Ovary (tissue), 10 donors: ENCODE measurements at places on chromosomes 6 and 20. TPM values are rescaled to one million over a fixed set of nuclear protein-coding genes. Genes with fewer than 3 reads are reported as not detected.
A peak's percentile ranks its signal among the peaks of the same experiment; 100 is the strongest.

DNA sequence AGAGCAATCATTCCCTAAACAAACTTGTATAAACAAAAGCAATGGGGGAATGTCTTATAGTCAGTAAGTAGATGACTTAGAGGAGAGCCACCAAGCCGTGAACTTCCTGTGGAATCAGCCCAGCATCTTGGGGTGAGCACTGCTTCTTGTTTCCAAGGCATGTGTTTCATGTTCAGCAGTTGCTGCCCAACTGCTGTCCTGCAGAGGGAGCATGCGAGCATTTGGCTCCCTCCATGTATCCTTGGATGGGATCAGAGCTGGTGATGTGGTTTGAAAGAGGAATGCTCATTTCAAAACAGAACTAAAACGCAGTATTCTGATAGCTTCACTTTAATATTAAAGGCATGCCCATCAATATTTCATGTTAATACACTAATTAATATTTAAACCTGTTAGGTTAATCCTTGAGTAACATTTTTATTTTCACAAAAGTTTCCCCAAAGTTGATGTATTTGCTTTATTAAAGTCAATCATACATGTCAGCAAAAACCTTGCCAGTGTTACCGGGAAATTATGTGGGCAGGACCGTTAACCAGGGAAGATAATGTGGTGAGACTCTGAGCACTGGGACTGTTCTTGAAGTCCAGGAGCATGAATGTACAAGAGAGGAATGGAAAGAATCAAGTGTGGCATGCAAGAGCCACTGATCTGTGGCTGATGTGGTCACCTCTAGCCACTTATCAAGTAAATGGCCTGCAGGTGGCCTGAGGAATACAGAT lies 172.1 kb upstream of the GGTLC1 start:
- H3K27ac ChIP-seq, result no peak overlapping the region
- no peaks in the 10 kb centered on the region for H3K36me3 ChIP-seq
- no peaks in the 10 kb centered on the region for H3K4me1 ChIP-seq
- no peak for DNase-seq
- H3K4me3 ChIP-seq, result no peak overlapping the region

- H3K4me3 ChIP-seq, result no peak overlapping the region
- DNase-seq, result no peak
- H3K4me1 ChIP-seq, result no peaks in the 10 kb centered on the region
- H3K27ac ChIP-seq, result no peak overlapping the region
- no peaks in the 10 kb centered on the region for H3K27me3 ChIP-seq
These were observed 40.2 kb upstream of the SAMHD1 start for GRCh38 chr20:36991703-36992102.

- no peak for DNase-seq
- no peak overlapping the region for H3K4me3 ChIP-seq
- no peak overlapping the region for H3K27ac ChIP-seq
- no peaks in the 10 kb centered on the region for H3K36me3 ChIP-seq
These were observed 2.9 kb upstream of the TDRD6 start for GRCh38 chr6:46684771-46685170.

DNA sequence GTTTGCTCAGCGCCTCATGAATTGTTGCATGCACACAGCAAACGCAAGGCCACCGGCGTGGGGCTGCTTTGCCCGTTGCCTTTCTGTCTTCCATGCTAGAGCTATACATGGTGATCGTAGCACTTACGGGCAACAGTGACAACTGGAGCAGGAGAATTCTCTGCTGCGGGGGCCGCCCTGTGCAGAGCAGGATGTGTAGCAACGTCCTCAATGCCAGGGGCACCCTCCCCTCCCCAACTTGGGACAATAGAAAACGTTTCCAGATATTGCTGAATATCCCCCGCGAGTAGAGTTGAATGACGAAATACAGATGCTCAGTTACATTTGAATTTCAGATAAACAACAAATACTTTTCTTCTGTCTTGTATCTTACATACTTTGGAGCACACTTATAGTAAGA lies 198.7 kb downstream of the TFAP2C start:
- DNase-seq, result no peak
- no peaks in the 10 kb centered on the region for H3K4me1 ChIP-seq
- no peaks in the 10 kb centered on the region for H3K36me3 ChIP-seq
- H3K27ac ChIP-seq, result no peak overlapping the region

GRCh38 chr6:111747829-111748228 lies 125.4 kb downstream of the FYN start:
- H3K27ac ChIP-seq, result no peak overlapping the region
- DNase-seq, result no peak
- peaks cover 8% of the 10 kb centered on the region for H3K4me1 ChIP-seq
- no peaks in the 10 kb centered on the region for H3K27me3 ChIP-seq
- H3K4me3 ChIP-seq, result no peak overlapping the region

DNA sequence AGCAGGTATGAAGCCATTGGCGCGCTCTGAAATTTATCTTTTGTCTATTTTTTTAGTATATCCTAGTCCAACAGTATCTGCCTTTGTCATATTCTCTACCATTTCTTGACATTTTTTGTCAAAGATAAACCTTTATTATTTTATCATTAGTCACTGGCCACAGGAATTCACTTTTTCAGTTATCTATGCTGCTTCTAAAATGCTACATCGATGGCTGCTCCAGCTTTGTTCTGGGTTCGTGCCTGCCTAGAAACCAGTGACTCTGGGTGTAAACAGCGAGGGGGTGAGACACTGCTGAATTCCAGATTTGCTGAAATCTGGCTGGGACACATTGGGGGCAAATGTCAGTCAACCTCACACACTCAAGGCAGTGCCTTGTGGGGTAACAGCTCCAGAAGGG lies 193.4 kb downstream of the CDC5L start:
- no peaks in the 10 kb centered on the region for H3K4me1 ChIP-seq
- no peak overlapping the region for H3K4me3 ChIP-seq
- DNase-seq, result no peak
- H3K27me3 ChIP-seq, result no peaks in the 10 kb centered on the region
- H3K27ac ChIP-seq, result no peak overlapping the region

DNA sequence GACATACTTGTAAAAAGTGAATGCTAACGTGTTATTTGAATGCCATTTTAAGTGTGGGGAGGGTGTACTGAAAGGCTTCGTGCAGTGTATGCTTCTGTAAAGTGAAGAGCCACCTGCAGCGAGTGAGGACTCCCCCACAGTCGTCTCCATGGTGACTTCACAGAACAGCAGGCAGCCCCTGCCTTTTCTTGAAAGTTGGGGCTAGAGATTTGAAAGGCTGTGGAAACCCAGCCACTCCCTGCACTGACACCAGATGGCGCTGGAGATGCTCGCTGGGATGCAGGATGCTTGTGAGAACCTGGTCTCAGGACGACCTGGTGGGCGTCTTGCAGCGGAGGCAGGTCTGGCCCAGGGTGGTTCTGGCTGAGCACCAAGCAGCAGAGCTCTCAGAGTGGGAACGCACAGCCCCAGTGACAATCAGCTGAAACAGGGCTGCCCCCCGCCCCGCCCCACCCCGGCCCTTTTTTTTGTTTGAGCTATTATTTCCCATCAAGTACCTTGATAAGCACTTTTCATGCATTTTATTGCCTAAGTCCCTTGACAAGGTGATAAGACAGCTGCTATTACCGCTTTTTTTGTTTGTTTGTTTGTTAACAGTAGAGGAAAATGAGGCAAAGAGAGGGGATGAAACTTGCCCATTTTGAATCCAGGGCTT lies 150.3 kb downstream of the SYCP2 start:
- no peaks in the 10 kb centered on the region for H3K4me1 ChIP-seq
- no peak overlapping the region for H3K27ac ChIP-seq
- DNase-seq, result peak; percentile 53
- H3K4me3 ChIP-seq, result no peak overlapping the region
- no peaks in the 10 kb centered on the region for H3K27me3 ChIP-seq
- no peaks in the 10 kb centered on the region for H3K36me3 ChIP-seq

- H3K27ac ChIP-seq, result no peak overlapping the region
- no peak overlapping the region for H3K4me3 ChIP-seq
- H3K27me3 ChIP-seq, result no peaks in the 10 kb centered on the region
- H3K36me3 ChIP-seq, result no peaks in the 10 kb centered on the region
- peaks cover 5% of the 10 kb centered on the region for H3K4me1 ChIP-seq
- DNase-seq, result no peak
These were observed 41.0 kb downstream of the SOX4 start for GRCh38 chr6:21634582-21634981.

- H3K36me3 ChIP-seq, result no peaks in the 10 kb centered on the region
- H3K4me3 ChIP-seq, result no peak overlapping the region
- no peak for DNase-seq
- H3K27me3 ChIP-seq, result no peaks in the 10 kb centered on the region
- H3K27ac ChIP-seq, result no peak overlapping the region
These were observed 19.7 kb downstream of the ETV7 start for GRCh38 chr6:36367743-36368142.

DNA sequence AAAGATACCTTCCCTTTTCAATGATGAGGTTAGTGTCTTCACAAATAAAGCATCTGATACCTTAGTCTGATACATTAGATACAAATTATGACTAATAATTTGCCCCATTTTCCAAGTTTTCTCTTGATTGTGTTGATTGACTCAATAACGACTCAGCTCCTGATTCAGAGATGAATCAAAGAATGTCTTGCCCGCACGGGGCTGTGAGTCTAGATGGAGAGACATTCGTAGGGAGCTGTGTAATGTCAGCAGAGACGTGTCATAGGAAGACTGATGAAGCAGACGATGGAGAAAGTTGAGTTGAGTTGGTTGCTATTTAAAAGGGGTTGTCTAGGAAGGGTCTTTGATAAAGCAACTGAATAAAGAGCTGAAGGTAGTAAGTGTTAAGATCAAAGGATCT lies 78.2 kb downstream of the TSHZ2 start:
- H3K27me3 ChIP-seq, result no peaks in the 10 kb centered on the region
- no peak for DNase-seq
- H3K4me3 ChIP-seq, result no peak overlapping the region
- H3K4me1 ChIP-seq, result peaks cover 5% of the 10 kb centered on the region

GRCh38 chr6:31587791-31588777 lies 2.0 kb downstream of the LST1 start:
- no peak for DNase-seq
- H3K27ac ChIP-seq, result no peak overlapping the region
- no peaks in the 10 kb centered on the region for H3K4me1 ChIP-seq
- no peak overlapping the region for H3K4me3 ChIP-seq
- no peaks in the 10 kb centered on the region for H3K27me3 ChIP-seq
- H3K36me3 ChIP-seq, result no peaks in the 10 kb centered on the region

- H3K27ac ChIP-seq, result peak overlapping the region; percentile 13
- no peaks in the 10 kb centered on the region for H3K36me3 ChIP-seq
- H3K4me1 ChIP-seq, result no peaks in the 10 kb centered on the region
These were observed 43.1 kb downstream of the POPDC3 start for GRCh38 chr6:105136431-105137350.

GRCh38 chr6:11711003-11711983 lies 67.3 kb downstream of the ADTRP start:
- H3K27me3 ChIP-seq, result no peaks in the 10 kb centered on the region
- no peaks in the 10 kb centered on the region for H3K4me1 ChIP-seq

DNA sequence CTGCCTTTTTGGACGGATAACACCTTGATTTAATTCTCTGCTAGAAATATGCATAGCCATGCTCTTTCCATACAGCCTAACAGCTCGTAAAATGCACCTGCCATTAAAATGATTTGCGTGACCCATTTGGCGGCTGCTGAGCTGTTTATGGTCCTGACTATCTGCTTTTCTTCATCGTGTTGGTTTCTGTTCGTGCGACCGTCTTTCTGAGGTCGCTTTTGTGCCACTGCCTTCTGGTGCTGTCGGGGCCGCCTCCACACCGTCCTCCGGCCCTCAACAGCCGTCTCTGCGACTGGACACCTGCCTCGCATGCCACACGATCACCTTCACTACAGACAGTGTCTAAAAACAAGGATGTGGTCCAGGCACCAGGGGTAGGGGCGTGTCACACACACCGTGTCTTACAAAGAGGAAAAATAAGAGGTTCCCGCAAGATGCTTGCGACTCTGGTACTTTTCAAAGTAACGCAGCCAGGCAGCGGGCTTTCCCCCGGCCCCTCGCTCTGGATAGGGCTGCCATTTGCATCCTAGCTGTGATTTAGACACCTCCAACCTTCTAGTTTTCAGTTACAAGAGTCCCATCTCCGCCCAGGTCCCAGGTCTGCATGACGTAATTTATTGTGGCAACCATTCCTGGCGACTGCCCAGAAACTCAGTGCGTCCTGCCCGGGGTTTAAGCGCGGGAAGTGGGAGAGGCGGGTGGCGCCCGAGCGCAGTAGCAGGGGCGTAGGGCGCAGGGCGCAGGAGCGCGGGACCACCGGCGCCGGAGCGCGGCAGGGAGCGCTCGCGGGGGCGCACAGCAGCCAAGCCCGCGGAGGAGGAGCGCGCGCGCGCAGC lies at the start of gene STMND1:
STMND1 (plus strand) TSS at position 629 of the 836 bp plus-strand sequence. CDS start 208 bp downstream, outside the sequence.
- no peak for DNase-seq
- peaks cover 2% of the 10 kb centered on the region for H3K4me1 ChIP-seq
- H3K27me3 ChIP-seq, result no peaks in the 10 kb centered on the region

GRCh38 chr20:25408890-25409289 lies 1.4 kb downstream of the GINS1 start:
- H3K27me3 ChIP-seq, result no peaks in the 10 kb centered on the region
- no peak for DNase-seq
- no peaks in the 10 kb centered on the region for H3K4me1 ChIP-seq
- no peaks in the 10 kb centered on the region for H3K36me3 ChIP-seq
- H3K27ac ChIP-seq, result no peak overlapping the region
- H3K4me3 ChIP-seq, result no peak overlapping the region

DNA sequence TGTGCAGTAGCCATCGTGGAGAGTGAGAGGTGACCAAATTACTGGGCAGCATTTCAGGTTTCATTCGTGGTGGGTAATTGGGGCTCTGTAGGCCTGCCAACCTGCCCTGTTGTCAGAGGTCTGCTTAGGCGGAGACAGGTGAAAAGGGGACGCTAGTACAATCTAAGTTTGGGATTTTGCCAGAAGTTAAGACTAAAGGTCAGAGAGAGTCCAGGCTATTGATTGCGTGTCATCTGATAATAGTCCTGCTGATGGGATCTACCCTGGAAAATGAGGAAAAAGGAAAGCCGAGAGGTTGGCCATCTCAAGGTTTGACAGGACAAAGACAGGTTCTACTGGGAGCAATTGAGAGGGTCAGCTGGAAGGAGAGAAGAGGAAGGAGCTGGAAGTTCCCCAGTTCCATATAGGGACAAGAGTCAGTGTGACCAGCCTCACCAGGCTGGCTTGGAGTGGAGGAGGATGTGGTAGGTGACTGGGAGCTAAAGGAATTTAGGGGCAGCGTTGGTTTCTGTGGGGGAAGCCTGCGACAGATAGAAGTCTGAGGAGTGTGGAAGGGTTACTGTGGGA lies 10.9 kb downstream of the ARFGEF2 start:
- H3K27me3 ChIP-seq, result no peaks in the 10 kb centered on the region
- no peak overlapping the region for H3K27ac ChIP-seq
- no peak overlapping the region for H3K4me3 ChIP-seq
- DNase-seq, result no peak
- H3K4me1 ChIP-seq, result peaks cover 6% of the 10 kb centered on the region
- no peaks in the 10 kb centered on the region for H3K36me3 ChIP-seq

The ULBP3 gene
- total RNA-seq, result 2.5 TPM

The RHAG gene
- 0.40 TPM for total RNA-seq

The ZC3H12D gene
- 1.3 TPM for total RNA-seq

The CALHM5 gene
- total RNA-seq, result 0.57 TPM

The KCNK5 gene
- total RNA-seq, result 5.6 TPM

The HCRTR2 gene
- total RNA-seq, result not detected

The TMEM170B gene
- 4.3 TPM for total RNA-seq

The PHACTR1 gene
- 2.8 TPM for total RNA-seq
